ENCODE measurements at places on chromosomes 5 and 9.
A peak's percentile ranks its signal among the peaks of the same experiment; 100 is the strongest.

- no peaks in the 10 kb centered on the region for H3K36me3 ChIP-seq
- no peaks in the 10 kb centered on the region for H3K27me3 ChIP-seq
- H3K4me3 ChIP-seq: no peak overlapping the region
- peaks cover 5% of the 10 kb centered on the region for H3K4me1 ChIP-seq
- DNase-seq: no peak
- peak overlapping the region; percentile 9 for H3K27ac ChIP-seq
Observed at GRCh38 chr9:8382266-8382665, 582.7 kb upstream of the DMAC1 start.

- H3K4me3 ChIP-seq: no peak overlapping the region
- no peak for DNase-seq
- H3K27ac ChIP-seq: no peak overlapping the region
Observed at GRCh38 chr5:88248743-88249540, 19.7 kb downstream of the TMEM161B start.

DNA sequence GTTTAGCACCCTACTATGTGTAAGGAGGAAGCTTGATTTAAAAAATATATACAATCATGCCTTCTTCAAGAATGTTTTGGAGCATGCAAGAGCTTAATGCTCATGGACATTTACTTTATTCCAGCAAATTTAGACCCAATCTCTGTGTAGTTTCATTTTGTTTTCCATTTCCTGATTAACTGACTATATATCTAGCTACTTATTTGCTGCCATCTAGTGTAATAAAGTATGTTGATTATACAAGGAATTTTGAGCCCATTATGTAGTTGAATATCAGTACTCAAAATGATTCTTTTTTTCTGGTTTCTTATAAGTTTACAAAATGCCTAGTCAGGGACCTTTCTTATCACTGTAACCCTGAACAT lies 100.0 kb upstream of the CCDC152 start:
- no peak overlapping the region for H3K27ac ChIP-seq
- no peaks in the 10 kb centered on the region for H3K4me1 ChIP-seq
- DNase-seq: no peak
- no peaks in the 10 kb centered on the region for H3K36me3 ChIP-seq
- H3K27me3 ChIP-seq: no peaks in the 10 kb centered on the region
- peak overlapping the region; percentile 1 for H3K4me3 ChIP-seq

GRCh38 chr9:5582835-5583195 lies 46.1 kb upstream of the RIC1 start:
- peak overlapping the region; percentile 66 for H3K27ac ChIP-seq
- peaks cover 9% of the 10 kb centered on the region for H3K4me1 ChIP-seq
- no peak overlapping the region for H3K4me3 ChIP-seq
- DNase-seq: no peak
- no peaks in the 10 kb centered on the region for H3K27me3 ChIP-seq

DNA sequence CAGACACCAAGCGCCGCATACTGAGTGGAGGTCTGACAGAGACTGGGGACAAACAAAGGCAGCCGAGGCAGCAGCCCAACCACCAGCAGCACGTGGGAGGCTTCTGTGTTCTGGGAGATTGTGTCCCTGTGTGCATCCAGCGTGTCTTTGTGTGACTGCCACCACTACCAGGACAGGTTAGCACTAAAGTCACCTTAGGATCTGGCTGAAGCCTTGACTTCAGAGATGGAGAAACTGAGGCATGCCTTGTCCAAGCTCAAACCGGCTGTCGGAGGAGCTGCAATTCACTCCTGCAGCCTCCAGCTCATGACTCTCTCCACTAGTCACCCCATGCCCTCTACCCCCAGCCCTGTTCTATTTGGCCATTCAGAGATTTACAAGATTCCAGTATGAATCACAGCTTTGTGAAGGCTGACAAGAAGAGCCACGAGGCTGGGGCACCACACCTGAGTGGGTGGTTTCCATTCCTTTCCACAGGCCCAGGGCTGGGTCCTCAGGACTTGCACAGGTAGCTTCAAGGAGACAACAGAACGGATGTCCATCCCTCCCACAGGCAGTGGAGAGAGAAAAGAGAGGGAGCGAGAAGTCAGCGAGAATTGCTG lies 69.3 kb downstream of the SHB start:
- no peak overlapping the region for H3K4me3 ChIP-seq
- peaks cover 8% of the 10 kb centered on the region for H3K4me1 ChIP-seq
- no peaks in the 10 kb centered on the region for H3K36me3 ChIP-seq
- H3K27ac ChIP-seq: no peak overlapping the region
- no peaks in the 10 kb centered on the region for H3K27me3 ChIP-seq
- no peak for DNase-seq

- H3K27ac ChIP-seq: no peak overlapping the region
- no peak overlapping the region for H3K4me3 ChIP-seq
- H3K36me3 ChIP-seq: no peaks in the 10 kb centered on the region
- no peaks in the 10 kb centered on the region for H3K27me3 ChIP-seq
Observed at GRCh38 chr9:132982458-132982857, 4.0 kb downstream of the GFI1B start.

DNA sequence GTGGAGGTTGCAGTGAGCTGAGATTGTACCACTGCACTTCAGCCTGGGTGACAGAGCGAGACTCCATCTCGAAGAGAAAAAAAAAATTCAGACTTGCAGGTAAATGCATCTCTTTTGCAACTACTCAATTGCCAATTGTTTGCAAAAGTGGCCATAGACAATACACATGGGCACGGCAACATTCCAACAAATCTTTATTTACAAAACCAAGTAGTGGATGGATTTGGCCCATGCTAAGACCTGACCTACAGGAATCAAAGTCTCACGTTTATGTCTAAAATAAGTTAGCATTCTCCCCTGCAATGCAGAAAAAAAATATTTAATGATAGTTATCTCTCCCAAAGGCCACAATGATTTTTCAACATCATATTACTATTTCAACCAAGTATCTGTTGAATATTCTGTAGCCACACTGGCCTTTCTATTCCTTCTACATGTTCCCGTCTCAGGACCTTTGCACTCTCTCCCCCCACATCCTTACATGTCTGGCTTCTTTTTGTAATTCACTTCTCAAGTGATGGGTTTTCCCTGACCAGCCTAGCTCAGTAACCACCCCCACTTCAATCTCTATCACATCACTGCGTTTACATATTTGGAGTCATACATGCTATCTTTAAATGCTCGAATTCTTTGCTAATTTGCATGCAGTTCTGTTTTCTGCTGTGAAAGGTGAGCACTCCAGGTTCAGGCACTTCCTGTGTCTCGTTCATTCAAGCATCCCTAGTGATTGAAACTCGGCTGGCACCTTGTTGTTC lies 54.2 kb downstream of the FNBP1 start:
- DNase-seq: peak; percentile 18
- H3K27me3 ChIP-seq: no peaks in the 10 kb centered on the region
- no peak overlapping the region for H3K27ac ChIP-seq
- no peaks in the 10 kb centered on the region for H3K36me3 ChIP-seq

DNA sequence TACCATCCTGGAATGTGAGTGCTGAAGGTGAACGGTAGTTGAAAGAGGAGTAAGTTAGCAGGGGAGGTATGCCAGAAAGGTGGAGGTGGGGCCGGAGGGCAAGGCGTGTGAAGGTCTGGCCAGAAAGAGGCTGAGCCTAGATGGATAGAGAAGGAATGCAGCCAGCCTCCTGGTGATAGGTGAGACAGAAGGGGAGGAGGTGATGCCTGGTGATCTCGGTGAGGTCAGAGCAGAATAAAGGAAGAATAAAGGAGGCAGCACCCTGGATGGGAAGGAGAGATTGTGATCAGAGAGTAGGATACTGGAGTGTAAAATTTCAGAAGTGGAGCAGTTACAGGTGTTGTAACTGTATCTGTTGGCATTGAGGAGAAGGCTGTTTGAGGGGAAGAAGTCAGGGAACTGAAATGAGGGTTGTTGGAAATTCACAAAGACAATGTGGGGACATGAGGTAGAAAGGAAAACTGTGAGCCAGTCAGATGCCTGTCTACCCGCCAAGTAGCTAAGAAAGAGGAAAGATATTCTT lies 2.0 kb downstream of the GNG10 start:
- peak overlapping the region; percentile 90 for H3K4me3 ChIP-seq
- H3K4me1 ChIP-seq: peaks cover 6% of the 10 kb centered on the region
- no peak for DNase-seq

DNA sequence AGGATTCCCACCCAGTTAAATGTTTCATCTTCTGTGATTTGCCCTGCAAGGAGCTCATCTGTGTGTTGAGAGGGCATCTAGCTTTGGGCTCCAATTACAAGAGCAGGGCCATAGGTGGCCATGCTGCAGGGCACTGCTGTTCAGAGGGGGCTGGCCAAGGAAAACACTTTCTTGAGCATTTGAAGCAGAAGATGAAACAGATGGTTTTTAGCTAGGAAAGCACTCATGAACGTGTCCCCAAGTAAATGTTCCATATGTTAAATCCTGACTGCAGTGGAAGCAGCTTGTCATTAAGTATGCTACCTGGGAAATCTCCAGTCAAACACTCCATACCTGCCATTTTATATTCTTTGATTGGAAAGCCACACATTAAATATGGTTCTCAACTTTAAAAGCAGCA lies 176.6 kb downstream of the FBXL7 start:
- H3K27ac ChIP-seq: no peak overlapping the region
- no peak for DNase-seq
- no peaks in the 10 kb centered on the region for H3K27me3 ChIP-seq
- H3K4me3 ChIP-seq: no peak overlapping the region

DNA sequence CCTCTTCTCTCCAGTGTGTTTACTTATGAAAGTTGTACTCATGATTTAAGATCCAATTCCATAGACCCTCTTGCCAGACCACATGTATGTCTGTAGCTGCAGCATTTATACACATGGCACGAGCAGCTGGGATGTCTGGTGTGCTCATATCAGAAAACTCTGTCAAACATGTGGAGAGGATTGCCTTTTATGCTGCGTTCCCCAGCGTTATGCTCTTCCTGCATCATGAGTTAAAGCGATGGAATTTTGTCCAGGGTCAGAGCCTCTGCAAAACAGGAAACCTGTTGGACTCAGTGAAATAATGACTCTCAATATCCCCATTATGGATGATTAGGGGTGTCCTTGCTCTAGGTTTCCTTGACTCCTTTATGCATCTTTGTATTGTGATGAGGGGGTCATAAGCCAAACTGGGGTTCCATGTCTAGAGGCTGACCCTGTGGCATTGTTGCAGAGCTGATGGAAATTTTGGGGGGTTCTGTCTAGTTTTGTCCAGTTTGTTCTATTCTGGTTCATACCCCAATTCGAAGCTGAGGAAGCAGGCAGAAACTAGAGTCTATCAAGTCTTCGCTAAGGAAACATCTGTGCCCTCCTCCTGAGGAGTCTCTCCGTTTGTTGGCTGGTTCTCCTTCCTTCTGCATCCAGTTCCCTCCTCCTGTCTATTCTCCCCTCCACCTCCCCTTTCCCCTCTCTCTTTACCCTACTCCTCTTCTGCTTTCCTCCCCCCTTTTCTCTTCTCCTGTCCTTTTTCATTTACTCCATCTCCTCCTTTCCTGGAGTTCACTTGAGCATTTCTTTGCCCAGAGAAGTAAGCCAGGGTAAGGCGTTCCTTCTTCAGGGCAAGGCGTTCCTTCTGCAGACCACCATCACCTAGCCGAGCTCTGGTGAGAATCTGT lies 252.8 kb downstream of the MAST4 start:
- H3K4me1 ChIP-seq: no peaks in the 10 kb centered on the region
- H3K36me3 ChIP-seq: no peaks in the 10 kb centered on the region
- H3K27ac ChIP-seq: no peak overlapping the region
- no peaks in the 10 kb centered on the region for H3K27me3 ChIP-seq
- DNase-seq: no peak

- no peak overlapping the region for H3K4me3 ChIP-seq
- no peaks in the 10 kb centered on the region for H3K36me3 ChIP-seq
- no peaks in the 10 kb centered on the region for H3K4me1 ChIP-seq
- no peaks in the 10 kb centered on the region for H3K27me3 ChIP-seq
- DNase-seq: no peak
Observed at GRCh38 chr5:8770431-8770830, 775.4 kb downstream of the SEMA5A start.

DNA sequence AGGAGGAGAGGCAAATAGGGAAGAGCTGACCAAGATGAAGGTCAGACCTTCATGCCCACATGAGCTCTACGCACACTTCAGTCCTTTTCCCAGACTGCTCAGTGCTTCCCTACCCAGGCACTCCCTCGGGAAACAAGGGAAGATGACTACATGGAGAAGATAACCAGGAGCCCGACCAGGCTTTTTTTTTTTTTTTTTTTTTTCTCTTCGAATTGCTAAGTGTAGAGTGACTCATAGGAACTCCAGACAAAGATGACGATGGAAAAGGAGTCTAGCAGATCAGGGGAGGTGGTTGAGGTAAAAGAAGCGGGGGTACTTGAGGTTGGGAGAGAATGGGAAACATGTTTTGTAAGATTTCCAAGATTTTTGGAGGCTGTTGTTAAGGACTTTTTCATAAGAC lies 526.1 kb downstream of the BNC2 start:
- H3K27me3 ChIP-seq: no peaks in the 10 kb centered on the region
- no peaks in the 10 kb centered on the region for H3K36me3 ChIP-seq
- no peaks in the 10 kb centered on the region for H3K4me1 ChIP-seq
- DNase-seq: no peak
- no peak overlapping the region for H3K4me3 ChIP-seq

DNA sequence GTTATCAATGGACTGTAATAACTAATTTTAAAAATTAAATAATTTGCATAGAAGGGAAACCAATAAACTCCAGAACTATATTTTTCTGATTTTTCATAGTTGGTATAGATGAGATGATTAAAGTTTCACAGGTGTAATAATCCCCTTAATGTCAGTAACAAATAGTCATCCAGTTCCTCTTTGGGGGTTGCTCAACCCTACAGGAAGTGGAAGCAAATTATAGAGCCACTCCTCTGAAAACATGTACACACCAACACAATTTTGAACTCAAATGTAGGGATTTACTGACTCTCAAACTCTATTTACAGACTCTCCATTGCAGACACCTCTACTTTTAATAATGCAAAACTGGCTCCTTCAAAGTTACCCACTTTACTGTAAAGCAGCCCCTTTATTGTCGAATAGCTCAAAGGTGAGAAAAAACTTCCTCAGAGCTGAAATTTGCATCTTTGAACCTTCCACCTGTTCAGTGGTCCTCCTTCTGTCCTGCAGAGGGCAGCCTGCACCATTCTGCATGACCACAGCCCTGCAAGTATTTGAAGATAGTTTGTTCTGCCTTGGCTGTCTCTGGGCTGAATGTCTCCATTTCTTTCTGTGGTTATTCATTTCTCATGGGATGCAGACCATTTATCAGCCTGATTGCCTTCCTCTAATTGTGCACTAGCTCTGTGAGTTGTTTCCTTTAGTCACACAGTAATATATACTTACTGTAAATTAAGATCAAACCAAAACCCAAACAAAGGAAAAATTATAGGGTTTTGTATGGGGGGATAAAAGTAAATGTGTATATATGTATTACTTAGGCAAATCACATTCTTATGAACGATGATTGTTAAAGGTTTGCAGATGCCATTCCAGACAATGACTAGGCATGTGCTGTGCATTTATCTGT lies 383.2 kb upstream of the SGCD start:
- no peaks in the 10 kb centered on the region for H3K36me3 ChIP-seq
- H3K27me3 ChIP-seq: no peaks in the 10 kb centered on the region
- H3K4me3 ChIP-seq: no peak overlapping the region
- H3K4me1 ChIP-seq: no peaks in the 10 kb centered on the region

Measured in ascending aorta (tissue), 2 donors.